ENCODE measurements at places on chromosomes 7 and 10. TPM values are rescaled to one million over a fixed set of nuclear protein-coding genes. Genes with fewer than 3 reads are reported as not detected.
A peak's percentile ranks its signal among the peaks of the same experiment; 100 is the strongest.

PMPCB gene
- 63.8 TPM for total RNA-seq

TRPV5 gene
- total RNA-seq, result not detected

GRCh38 chr7:135167365-135167917 is 3.1 kb downstream of the CYREN start:
- ATAC-seq, result no peak

- ATAC-seq, result peak; percentile 21
Measured at GRCh38 chr7:35694161-35694783, 663 bp downstream of the HERPUD2 start.

DNA sequence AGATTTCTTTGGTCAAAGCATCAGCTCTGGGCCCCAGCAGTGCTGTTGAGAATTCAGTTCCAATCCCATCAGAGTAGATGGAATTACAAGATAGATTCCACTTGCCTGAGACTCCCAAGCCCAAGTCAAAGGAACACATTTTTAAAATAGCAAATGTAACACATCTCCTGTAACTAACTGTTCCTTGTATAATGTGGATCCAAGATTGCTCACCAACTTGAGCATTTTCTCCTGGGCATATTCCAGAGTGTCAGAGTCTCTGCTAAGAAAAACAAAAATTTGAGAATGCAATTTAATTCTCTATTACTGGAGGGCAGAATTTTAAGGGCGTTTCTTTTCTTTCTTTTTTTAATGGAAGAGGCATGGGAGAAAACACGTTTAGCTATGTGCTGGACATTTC is 136.7 kb downstream of the NEBL start:
- ATAC-seq, result no peak

- ATAC-seq, result no peak
Measured at GRCh38 chr7:5357951-5358350, 65.7 kb downstream of the TNRC18 start.

DNA sequence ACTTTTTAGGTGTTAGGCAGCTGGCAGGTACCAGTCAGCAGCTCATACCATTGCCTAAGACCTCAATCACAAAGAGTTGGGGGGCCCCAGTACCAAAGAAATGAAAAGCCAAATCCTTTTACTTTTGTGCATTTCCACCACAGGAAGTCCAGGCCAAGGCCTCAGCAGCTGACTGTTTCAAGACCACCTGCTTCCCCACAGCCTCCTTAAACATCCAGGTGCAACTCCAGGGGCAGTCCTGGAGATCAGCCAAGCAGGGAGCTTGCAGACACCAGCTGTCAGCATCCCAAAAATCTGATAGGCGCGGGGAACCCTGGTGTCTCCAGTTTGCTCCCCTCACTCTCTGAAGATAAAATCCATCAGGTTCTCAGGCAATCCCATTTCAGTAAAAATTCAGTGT is 91.5 kb upstream of the EFCAB10 start:
- ATAC-seq, result no peak

PLPP4 gene
- not detected for total RNA-seq

DNA sequence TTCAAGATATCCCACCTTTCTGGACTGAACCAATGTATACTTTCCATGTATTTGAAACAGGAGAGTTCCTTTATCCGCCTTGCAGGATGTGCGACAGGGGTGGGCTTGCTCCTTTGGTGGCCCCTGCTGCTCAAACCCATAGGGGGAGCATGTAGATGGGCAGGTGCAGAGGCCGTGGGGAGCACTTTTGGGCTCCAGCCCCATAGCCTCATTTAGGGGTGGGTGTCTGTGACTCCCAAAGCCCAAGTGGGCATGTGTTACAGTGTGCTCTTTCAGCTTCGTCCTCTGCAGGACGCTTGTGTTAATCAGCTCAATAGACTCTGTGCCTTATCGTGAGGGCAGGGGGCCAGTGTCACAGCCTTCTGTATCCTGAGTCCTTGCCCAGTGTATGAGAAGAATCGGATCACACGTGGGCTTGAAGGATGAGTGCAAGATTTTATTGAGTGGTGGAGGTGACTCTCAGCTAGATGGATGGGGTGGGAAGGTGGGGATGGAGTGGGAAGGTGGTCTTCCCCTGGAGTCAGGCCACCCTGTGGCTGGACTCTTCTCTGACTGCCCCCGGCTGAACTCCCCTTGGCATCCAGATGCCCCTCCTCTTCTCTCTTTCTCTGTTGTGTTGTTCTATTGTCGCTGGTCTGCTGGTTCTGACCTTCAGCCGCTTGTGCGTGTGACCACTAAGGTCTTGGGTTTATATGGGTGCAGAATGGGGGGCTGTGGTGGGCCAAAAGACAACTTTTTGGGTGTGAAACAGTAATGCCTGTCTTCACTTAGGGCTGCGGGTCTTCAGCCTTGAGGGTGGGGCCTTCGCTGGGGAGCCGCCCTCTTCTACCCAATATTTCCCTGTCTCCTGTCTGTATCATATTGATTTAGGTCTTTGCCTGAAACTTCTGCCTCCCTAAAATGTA is 262.2 kb downstream of the GLRX3 start:
- no peak for ATAC-seq

DNA sequence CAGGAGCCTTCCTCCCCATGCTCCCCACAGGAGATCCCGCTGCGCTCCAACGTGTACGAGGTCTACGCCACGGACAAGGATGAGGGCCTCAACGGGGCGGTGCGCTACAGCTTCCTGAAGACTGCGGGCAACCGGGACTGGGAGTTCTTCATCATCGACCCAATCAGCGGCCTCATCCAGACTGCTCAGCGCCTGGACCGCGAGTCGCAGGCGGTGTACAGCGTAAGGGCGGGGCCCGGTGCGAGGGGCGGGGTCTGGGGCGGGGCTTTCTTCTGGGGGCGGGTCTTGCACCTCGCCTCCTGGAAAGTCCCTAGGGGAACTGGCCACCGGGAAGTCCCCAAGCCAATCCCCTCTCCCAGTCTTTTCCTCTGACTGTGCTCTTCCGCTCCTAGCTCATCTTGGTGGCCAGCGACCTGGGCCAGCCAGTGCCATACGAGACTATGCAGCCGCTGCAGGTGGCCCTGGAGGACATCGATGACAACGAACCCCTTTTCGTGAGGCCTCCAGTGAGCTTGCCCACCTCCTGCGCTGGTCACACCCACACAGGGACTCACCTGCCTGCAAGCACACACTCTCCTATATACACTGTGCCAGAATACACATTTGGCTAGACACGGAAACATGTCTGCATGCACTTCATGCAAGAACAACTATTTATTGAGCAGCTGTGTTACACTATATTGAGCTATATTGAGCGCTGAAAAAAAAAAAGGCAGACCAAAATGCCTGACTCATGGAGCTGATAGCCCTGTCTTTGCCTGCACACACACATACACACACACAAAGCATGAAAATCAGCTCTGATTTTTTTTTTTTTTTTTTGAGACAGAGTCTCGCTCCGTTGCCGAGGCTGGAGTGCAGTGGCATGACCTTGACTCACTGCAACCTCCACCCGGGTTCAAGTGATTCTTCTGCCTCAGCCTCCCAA is 32.7 kb upstream of the VSIR start:
- no peak for ATAC-seq

GRCh38 chr7:21044913-21045568 is 258.4 kb upstream of the SP8 start:
- no peak for ATAC-seq

- ATAC-seq, result no peak
Measured at GRCh38 chr7:94060752-94061151, 56.6 kb upstream of the BET1 start.

NUTM2D gene
- total RNA-seq, result 3.7 TPM

CDNF gene
- not detected for total RNA-seq

CTAGE4 gene
- 0.27 TPM for total RNA-seq

All from gastroesophageal sphincter (tissue), 4 donors.